ENCODE measurements at places on chromosomes 16 and 17.

- no peak for DNase-seq
Observed at GRCh38 chr16:31535737-31536136, 8.0 kb downstream of the AHSP start.

DNA sequence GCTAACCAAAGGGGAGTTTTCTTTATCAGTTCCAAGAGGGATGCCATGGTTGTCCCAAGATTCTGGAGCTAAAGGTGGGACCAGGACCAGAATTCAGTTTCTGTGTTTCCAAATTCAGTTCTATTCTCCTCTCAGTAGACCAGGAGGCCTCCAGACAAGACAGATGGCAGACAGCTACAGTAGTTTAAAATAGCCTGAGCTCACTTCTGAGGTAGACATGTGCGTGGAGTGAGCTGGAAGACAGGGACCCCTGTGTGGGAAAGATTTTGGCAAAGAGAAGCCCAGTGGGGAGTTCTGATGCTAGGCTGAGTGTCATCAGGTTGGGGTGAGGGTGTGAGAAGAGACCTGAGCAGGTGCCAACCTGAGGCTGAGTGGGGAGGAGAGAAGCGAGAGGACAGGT, 95.4 kb downstream of the PRKCB start:
- no peak for DNase-seq

GRCh38 chr17:21268596-21269188, 15.5 kb upstream of the NATD1 start:
- peak; percentile 69 for DNase-seq

- DNase-seq: peak; percentile 36
Observed at GRCh38 chr16:72939247-72939646, 108.7 kb downstream of the ZFHX3 start.

GRCh38 chr17:61285526-61286320, 113.9 kb upstream of the TBX2 start:
- DNase-seq: peak; percentile 86

- no peak for DNase-seq
Observed at GRCh38 chr17:63494300-63494928, 17.6 kb downstream of the ACE start.

GRCh38 chr16:17509194-17509593, 38.4 kb upstream of the XYLT1 start:
- DNase-seq: no peak

DNA sequence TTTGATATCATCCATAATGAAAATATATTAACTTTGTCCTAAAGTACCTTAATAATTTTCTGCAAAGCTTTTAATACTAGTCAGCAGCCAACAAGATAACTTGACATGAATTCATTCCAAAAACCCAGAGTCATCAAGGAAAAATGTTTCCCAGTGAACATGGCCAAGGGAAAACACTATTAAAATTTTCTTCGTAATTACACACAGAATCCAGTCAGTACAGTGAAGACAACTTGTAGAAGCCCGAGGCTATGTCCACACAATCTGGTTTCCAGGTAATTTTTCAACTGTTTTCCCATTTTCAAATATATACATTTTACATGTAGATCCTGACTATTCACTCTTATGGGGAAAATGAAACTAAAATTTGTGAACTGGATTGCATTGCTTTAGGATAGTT, 600.9 kb downstream of the CDH8 start:
- DNase-seq: no peak

- DNase-seq: no peak
Observed at GRCh38 chr17:1604831-1605528, 23.7 kb downstream of the SLC43A2 start.

DNA sequence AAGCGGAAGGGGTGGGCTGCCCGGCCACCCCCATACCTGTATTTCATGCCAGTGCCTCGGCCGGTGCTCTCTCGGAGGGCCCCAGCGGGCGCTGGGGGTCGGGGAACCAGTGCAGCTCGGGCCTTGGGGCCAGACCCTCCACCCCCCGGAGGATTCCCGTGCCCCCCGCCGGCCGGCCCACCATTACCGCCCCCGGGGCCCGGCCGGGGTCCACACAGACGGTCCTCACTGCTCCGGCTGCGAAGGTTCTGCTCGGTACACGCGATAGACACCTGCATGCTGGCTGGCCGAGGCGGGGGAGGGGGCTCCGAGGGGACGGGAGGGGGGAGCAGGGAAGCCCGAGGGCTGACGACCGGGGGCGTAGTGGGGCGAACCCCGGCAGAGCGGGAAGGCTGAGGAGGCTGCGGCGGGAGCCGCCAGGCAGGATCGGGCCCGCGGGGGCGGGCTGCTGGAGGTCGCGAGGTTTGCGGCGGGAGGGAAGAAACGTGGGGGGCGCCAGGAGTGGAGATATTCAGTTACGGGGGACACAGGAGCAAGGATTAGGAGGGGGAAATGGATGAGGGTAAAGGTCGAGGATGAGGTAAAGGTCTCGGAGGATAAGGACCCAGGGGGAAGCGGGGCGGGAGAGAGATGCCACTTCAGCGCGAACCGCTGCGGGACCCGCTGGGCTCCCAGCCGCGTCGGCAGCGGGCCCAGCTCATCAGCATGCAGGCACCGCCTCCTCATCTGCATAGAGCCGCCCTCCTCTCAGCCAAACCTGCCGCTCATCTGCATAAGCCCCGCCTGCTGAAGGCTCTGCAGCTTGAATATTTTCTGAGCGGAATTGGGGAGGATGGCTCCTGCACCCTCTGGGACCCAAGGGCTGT, at the start of gene KCNAB3:
Gene KCNAB3, minus strand, starts transcription at position 699 of the 866 bp plus-strand sequence. Its CDS starts 421 bp downstream, at position 278.
- peak; percentile 87 for DNase-seq

DNA sequence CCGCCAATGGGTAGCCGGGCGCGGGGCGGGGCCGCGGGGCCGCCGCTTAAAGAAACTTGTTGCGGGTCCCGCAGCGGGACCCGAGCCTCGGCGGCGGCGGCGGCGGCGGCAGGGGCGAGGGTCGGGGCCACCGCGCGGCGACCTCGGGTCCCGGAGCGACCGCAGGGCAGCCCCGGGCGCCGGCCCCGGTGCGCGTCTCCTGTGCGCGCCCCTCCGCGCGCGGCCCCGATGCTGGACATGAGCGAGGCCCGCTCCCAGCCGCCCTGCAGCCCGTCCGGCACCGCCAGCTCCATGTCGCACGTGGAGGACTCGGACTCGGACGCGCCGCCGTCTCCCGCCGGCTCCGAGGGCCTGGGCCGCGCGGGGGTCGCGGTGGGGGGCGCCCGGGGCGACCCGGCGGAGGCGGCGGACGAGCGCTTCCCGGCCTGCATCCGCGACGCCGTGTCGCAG, at the start of gene SOX8:
Gene SOX8, plus strand, starts transcription at position 76 of the 450 bp plus-strand sequence. Its CDS starts 153 bp downstream, at position 229.
- DNase-seq: no peak

GRCh38 chr16:4018391-4018790, 97.9 kb downstream of the ADCY9 start:
- no peak for DNase-seq

- no peak for DNase-seq
Observed at GRCh38 chr17:71963791-71964190, 157.0 kb upstream of the SOX9 start.

DNA sequence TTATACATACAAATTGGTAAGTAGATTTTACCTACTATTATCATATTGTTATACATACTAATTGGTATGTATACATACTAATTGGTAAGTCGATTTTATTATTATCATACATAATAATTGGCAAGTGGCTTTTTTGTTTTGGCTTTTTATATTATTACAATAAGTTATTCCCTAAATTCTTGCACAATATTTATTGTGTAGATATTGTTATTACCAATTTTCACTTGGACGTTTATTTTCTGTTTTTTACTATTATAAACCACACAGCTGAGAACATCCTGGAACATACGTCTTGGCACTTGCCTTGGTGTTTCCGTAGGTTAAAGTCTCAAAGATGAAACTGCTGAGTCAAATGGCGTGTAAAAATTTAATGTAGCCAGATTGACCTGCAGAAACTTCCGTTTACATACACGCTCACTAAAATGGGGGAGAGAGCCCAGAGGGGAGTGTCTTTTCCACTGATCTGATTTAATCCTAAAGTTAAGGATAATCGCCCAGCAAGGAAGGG, 18.9 kb downstream of the GNGT2 start:
- DNase-seq: no peak

GRCh38 chr17:80694992-80695912, 150.6 kb downstream of the RPTOR start:
- peak; percentile 18 for DNase-seq

DNA sequence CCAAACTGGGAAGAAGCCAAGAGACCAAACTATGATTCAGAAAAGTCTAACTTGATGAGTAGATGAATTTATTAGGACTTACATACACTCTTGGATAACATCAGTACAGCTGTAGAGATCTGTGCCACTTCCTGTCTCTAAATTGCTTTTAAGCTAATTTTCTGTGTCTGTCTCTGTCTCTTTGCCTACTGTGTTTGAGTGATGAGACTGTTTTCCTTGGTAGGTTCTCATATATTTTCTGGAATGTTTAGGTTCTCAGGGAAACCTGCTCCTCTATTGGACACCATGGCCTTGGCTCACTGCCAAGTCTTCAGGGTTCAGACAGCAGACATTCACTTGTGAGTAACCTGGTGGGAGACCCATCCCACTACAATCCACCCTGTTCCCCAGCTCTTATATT, 103.5 kb upstream of the KIF2B start:
- DNase-seq: no peak

DNA sequence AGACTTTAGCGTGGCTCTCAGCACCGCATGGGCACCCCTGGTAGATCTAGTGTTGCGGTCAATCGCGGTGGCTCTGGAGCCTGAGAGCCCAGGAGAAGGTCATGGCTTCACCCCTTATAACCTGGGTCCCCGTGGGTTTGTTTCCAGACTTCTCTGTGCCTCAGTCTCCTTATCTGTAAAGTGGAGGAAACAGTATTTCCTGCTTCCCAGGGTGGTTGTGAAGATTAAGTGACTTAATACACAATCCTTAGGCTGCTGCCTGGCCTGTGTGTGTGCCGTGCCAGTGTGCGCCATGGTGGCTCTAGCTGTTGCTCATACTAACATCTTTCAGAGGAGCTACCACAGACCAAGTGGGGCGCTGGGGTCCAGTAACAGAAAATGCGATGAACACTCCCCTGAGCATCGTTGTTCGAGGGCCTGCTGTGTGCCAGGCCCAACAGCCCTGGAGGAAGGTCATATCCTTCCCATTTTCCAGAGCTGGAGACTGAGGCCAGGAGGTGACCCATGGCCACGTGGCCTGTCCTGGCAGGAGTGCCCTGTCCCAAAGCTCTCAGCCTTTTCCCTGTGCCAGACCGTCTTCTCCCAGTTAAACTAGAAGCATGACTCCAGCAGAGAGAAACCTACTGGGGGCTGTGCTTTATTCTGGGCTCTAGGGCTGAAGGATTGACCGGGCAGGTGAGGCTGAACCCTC, 70.1 kb downstream of the CMIP start:
- DNase-seq: no peak

DNA sequence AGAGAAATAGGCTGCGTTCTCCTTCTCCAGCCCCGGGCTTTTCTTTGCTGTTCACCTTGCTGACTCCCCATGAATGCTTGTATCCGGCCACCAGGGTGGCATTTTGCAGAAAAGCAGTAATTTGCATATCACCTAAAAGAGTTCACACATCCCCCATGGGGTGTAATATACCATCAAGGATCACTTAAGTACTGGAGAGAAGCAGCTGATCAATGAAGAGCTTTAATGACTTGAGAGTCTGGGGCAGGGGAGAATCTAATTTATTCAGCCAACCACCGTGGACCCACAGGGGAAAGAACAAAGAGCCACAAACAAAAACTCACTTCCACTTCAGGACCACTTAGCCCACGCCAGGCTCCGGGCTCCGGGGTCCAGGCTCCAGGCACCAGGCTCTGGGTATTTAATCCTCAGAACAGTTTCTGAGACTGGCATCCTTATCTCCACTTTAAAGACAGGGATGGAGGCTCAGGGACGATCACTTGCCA, 33.9 kb upstream of the SEC14L1 start:
- DNase-seq: no peak

- peak; percentile 74 for DNase-seq
Observed at GRCh38 chr16:65975049-65975708, 391.3 kb upstream of the CDH5 start.
